RPMI7951 (cell line): ENCODE measurements at places on chromosomes 1 and 21.

GRCh38 chr21:38504066-38504465 is 5.8 kb upstream of the ERG start:
- no peak for DNase-seq

- DNase-seq, result no peak
These were observed 195.0 kb upstream of the PBX1 start for GRCh38 chr1:164363980-164364379.

DNA sequence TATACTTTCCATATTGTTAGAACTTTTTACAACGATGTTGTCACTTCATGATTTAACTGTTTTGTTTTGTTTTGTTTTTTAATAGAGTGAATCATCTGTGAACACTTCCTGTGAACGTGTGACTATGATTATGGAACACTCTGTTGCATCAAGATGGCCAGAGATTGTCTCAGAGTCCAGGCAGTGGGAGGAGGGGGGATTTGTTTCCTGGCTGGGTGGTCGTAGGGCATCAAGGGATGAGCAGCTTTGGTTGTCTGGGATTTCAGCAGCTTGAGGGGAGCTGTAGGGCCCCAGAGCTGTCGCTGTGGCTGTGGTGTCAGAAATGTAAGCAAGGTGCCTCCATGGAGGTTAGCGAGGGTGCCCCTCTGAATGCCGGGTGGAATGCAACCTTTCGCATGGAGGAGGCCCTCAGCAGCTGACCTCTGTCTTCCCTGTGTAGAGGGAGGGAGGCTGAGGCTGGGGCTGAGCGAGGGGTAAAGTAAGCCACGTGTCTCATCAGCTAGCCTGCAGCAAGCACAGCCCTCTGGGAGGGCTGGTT is 21.4 kb downstream of the NEK2 start:
- DNase-seq, result no peak

DNA sequence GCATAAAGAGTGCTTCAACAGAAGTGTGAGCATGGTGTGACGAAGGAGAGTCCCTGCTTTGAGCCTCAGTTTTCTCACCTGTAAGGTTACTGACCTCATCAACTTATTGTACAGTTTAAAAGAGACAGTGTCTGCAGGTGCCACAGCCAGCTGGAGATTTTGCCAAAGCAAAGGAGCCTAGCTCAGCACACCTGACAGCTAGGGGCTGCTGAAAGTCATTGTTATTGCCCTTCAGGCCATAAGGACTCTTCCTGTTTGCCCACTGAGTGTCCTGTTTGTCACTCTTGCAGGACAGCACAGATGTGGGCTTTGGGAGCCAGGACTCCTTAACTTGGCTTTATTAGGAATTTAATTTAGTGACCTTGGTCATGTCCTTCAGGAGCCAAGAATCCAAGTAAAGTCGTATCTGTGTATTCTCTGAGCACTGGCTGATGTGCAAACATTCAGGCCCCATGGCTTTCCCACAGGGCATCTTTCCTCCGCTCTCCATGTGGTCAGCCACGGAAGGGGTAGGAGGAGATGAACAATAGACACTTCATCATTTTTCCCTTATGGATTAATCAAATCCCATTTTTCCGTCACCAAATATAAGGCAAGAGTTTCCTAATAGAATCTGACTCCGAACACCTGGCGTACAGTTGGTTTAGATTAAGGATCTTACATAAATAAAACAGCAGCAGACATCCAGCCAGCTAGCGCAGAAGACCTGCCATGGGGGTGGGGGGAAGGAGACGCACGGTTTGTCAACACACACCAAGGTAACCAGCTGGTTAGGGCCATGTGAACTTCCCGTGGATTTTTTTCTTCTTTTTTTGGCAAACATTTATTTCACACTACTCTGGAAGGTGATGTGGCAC is 43.1 kb upstream of the KANK4 start:
- no peak for DNase-seq

- DNase-seq, result no peak
These were observed 209.2 kb downstream of the ZNF326 start for GRCh38 chr1:90204023-90204590.

DNA sequence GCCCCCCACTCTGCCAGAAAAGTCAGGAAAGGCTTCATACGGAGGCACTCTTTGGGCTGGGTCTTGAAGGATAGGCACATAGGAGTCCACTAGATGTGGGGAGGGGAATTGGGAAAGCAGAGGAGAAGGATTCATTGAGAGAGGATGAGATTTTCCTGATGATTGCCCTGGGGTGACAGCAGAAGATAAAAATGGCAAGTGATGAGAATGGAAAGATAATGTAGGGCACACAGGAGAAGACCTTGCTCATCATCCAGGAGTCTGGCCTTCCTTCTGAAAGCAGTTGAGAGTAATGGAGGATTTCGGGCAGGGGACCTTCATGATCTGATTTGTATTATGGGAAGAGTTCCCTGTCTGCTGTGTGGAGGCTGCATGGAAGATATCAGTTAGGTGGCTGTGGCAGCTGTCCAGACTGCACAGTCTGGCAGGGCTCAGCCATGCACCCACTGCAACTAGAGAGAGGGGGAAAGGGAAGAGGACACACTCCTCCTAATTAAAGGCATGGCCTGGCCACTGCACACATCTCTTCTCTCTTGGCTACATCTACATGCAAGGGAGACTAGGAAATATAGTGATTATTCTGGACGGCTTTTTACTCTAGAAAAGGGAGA is 9.6 kb upstream of the FABP3 start:
- DNase-seq, result no peak

DNA sequence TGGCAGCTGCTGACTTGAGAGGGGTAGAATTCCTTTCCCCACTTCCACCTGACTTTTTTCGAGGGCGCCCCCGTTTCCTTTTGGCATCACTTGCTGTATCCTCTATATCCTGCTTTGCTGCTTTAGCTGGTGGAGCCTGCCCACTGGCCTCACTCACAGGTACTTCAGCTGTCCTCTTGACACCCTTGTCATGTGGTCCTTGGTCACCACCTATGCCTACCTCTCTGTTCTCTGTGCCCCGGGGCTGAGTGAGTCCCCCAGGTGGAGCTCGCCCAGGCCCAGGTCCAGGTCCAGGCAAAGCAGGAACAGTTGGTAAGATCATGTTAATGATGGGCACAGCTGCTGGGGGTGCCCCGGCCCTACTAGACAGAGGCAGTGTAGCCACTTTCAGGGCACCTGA is 4.5 kb downstream of the RFX5 start:
- no peak for DNase-seq

GRCh38 chr21:33546086-33546485 is 3.2 kb downstream of the SON start:
- DNase-seq, result no peak

GRCh38 chr1:241677201-241677600 is 25.1 kb downstream of the WDR64 start:
- DNase-seq, result no peak

GRCh38 chr1:172843444-172843843 is 184.5 kb downstream of the FASLG start:
- DNase-seq, result no peak

DNA sequence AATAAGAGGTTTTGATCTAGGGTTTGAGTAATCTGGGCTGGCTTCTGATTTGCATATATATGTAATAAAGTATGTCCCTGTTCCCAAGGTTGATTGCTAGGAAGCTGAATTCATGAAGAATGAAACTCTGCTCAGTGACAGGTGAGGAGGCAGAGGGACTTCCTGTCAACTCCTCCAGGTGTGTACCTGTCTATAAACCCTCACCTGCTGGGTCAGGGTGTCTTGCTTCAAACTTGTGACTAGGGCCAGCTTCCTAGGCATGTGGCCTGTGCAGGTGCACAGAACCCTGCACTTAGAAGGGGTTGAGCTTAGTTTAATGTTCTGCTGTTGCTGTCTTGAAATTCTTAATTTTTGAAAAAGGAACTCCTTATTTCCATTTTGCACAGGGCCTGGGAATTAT is 21.1 kb downstream of the OLFML3 start:
- DNase-seq, result no peak

- DNase-seq, result peak; percentile 24
These were observed 17.9 kb downstream of the TMEM200B start for GRCh38 chr1:29105822-29106221.
